ENCODE measurements at places on chromosomes 16 and 17. TPM values are rescaled to one million over a fixed set of nuclear protein-coding genes. Genes with fewer than 3 reads are reported as not detected.

HS3ST6 gene
- total RNA-seq, result 3.8 TPM

CRAMP1 gene
- 13.2 TPM for total RNA-seq

CNGB1 gene
- 0.27 TPM for total RNA-seq

TP53TG3D gene
- 0.94 TPM for total RNA-seq

G6PC3 gene
- 166 TPM for total RNA-seq

Data from A549 treated with ZK216348 at 1 μM for 4 hours (cell line).